ENCODE measurements at places on chromosomes 1 and 21. TPM values are rescaled to one million over a fixed set of nuclear protein-coding genes. Genes with fewer than 3 reads are reported as not detected.

Gene CCDC181
- total RNA-seq = not detected

Gene SPRR2A
- not detected for total RNA-seq

Gene PDE4B
- total RNA-seq = 54.1 TPM

DNA sequence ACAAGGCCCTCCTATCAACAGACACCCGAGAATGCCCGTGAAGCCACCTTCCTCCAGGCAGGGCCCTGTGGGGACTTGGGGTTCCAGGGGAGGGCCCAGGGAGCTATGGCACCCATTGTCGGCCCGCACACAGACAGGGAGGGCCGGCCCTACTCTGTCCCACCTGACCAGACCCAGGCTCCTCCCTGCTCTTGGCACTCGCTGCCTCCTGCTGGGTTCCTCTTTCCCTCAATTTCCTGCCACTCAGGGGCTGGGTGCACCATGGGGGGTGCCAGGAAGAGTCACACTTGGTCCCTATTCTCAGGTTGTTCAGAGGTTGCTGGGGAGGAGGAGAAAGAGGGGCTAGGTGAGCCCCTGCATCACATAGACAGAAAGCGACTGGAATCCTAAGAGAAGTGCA, 8.0 kb upstream of the OXCT2 start:
- H3K36me3 ChIP-seq = no peaks in the 10 kb centered on the region
- H3K27ac ChIP-seq = no peak overlapping the region
- H3K27me3 ChIP-seq = no peaks in the 10 kb centered on the region
- DNase-seq = no peak
- H3K4me3 ChIP-seq = no peak overlapping the region
- H3K4me1 ChIP-seq = no peaks in the 10 kb centered on the region

- no peaks in the 10 kb centered on the region for H3K36me3 ChIP-seq
- no peak overlapping the region for H3K27ac ChIP-seq
- no peaks in the 10 kb centered on the region for H3K27me3 ChIP-seq
- H3K4me3 ChIP-seq = no peak overlapping the region
- DNase-seq = peak; percentile 16
- peaks cover 5% of the 10 kb centered on the region for H3K4me1 ChIP-seq
Observed at GRCh38 chr21:34707876-34708325, 39.1 kb downstream of the CLIC6 start.

GRCh38 chr1:73626326-73626725, 571.6 kb downstream of the LRRIQ3 start:
- no peaks in the 10 kb centered on the region for H3K27me3 ChIP-seq
- no peak for DNase-seq
- no peaks in the 10 kb centered on the region for H3K36me3 ChIP-seq

Measured in T-cell (primary cell).